ENCODE measurements at places on chromosomes 3 and 15. TPM values are rescaled to one million over a fixed set of nuclear protein-coding genes. Genes with fewer than 3 reads are reported as not detected.

PYGO1 gene
- total RNA-seq, result not detected

DNA sequence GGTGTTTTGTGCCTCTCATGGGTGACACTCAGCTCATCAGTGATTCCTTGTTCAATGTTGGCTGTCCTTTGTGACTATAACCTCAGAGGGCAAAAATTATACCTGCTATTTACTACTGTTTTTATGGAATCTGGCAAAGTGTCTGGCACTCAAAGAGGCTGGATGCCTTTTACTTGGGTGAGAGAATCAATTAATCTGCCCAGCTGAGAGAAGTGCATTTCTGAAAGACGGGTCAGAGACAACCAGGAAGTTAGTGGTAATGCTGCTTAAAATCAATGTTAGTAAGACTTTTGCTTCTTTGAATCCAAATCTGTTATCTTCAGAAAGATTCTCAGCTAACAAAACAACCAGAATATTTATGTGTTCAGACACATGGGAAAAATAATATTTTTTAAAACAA lies 436.2 kb upstream of the SUCLG2 start:
- no peaks in the 10 kb centered on the region for H3K27me3 ChIP-seq
- peak overlapping the region; percentile 38 for H3K27ac ChIP-seq
- peak overlapping the region; percentile 49 for H3K4me3 ChIP-seq
- DNase-seq, result no peak
- no peaks in the 10 kb centered on the region for H3K36me3 ChIP-seq
- H3K4me1 ChIP-seq, result peaks cover 48% of the 10 kb centered on the region

DNA sequence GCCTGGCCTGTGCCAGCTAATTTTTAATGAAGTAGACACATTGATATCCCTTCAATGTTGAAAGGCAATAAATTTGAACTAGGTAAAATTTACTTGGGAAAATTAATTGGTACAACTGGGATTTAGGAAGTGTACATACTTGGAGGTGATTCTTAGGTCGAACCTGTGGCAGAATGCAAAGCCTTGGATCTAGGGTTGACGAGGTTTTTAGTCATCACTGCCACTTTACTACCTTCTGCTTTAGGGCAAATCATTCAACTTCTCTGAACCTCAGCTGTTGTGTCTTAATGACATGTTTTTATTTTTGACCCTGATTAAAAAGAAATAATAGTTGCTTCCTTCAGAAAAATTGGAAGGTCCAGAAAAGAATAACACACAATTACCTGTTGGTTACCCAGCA lies 2.5 kb downstream of the APPL1 start:
- no peaks in the 10 kb centered on the region for H3K36me3 ChIP-seq
- DNase-seq, result no peak
- no peak overlapping the region for H3K27ac ChIP-seq
- H3K27me3 ChIP-seq, result no peaks in the 10 kb centered on the region
- H3K4me3 ChIP-seq, result no peak overlapping the region

GRCh38 chr15:76968306-76968705 lies 26.6 kb upstream of the PSTPIP1 start:
- H3K27me3 ChIP-seq, result no peaks in the 10 kb centered on the region
- DNase-seq, result no peak
- peaks cover under 1% of the 10 kb centered on the region for H3K4me1 ChIP-seq
- no peaks in the 10 kb centered on the region for H3K36me3 ChIP-seq
- H3K4me3 ChIP-seq, result no peak overlapping the region

All from naive thymus-derived CD8-positive, alpha-beta T cell (primary cell).